Activated CD8-positive, alpha-beta memory T cell treated with anti-CD3 and anti-CD28 coated beads for 1 hour (primary cell): ENCODE measurements at places on chromosomes 11 and 22.

DNA sequence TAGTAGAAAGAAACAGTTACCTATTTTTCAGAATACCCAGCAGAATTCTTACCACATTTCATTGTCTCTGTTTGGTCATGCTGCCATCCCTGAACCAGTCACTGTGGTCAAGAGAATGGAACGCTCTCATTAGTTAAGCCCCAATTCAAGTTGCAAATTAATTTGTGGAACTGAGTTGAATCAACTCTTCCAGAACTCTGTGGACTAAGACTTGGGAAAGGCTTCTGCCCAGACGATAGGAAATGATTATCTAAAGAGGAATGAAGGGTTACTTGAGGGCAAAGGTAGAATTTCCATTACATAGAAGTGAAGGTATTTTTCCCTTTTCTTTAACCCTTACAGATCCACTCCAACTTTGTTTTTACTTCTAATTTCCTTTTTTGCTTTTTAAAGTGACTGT lies 286.4 kb downstream of the DYNC2H1 start:
- no peak for DNase-seq

DNA sequence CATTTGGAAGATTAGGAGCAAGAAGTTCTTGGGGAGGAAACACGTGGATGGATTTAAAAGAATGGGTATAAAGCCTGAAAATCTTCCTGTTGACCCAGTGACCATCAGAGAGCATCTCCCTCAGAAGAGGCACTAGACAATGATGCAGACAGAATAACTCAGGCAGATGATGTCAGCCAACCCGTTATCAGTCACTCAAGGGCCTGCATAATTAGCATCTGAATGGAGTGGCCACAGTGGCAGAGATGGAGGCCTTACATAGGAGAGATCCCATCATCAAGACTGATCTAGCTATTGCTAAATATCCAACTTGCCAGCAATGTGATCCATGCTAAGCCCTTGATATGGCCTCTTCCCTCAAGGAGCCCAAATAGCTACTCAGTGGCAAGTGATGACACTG lies 70.7 kb upstream of the CD82 start:
- DNase-seq = no peak

DNA sequence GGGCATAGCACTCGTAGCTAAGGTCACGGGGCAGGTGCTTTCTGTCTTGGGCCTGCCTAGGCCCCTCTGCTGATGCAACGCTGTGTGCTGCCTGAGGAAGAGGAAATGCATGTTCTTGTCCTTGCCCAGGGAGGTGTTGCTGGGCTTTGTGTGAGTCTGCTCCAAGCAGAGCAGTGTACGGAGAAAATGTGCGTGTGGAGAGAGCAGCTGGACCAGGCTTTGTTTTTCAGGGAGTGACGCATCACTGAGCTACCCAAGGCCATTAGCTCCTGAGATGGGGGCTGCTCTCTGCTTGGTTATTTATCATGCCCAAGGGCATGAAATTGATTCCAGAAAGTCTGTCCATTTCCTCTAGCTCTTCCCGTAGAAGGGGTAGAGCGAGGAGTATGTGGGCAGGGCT lies 82.9 kb upstream of the THY1 start:
- no peak for DNase-seq

DNA sequence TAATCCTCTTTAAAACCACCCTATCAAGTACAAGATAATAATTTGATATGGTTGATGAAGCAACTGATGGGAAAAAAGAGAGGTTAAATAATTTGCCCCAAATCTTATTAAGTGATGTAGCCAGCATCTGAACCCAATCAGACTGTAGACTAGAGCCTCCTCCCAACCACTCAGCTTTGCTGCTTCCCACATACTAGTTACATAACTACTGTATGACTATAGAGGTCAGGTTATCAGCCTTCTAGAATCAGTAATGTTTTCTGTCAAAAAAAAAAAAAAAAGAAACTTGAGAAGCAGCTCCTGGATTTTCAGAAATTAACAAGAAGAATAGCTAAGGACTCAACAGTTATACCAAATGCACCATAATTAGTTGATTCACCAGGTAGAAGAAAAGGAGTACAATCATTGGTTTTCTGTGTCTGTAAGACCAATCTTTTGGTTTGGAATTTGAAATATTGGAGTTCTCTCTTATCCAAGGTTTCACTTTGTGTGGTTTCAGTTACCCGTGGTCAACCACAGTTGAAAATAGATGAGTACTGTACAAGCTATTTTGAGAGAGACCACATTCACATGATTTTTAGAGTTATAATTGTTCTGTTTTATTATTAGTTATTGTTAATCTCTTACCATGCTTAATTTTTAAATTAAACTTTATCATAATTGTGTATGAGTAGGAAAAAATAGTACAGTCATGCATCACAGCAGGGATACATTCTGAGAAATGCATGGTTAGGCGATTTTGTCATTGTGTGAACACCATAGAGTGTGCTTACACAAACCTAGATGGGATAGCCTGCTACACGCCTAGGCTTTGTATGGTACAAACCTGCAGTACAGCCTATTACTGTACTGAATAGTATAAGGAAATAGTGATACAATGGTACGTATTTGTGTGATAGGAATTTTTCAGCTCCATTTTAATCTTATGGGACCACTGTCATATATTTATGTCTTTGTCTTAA lies 72.2 kb downstream of the PDHX start:
- DNase-seq = no peak

DNA sequence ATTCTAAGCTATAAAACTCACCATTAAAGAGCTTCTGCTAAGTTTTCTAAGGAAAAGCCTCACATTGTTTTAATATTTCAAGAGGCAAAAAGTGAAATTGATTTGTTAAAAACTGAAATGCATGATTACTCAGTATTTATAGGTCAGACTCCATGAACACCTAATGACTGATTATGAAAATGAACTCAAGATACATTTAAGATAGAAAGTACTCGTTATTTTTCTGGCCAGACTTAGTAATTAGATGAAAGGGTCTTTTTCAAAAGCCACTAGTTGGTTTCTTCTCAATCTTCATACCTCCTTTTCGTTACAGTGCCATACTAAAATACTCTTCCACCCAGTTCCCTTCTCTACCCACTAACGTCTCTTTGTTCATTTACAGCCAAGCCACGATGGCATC lies 56.3 kb downstream of the VSIG10L2 start:
- no peak for DNase-seq

DNA sequence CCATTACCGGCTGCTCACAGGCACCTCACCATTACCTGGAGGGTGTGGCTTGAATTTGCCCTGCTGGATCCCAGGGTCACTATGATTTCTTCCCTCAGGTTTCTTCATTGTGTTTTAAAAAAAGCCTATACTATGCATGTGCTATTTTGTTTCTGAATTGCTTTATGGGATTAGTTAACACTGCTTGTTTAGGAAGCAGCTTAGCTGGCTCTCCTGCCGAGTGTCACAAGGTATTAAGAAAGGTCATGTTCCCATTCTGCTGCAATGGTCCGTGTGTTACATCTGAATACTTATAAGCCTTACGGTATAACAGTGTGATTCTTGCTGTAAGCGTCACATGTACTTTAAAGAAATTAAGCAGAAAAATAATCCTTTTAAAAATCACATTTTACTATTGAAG lies 380.6 kb upstream of the B3GAT1 start:
- no peak for DNase-seq

GRCh38 chr11:68146704-68147474 lies 25.7 kb upstream of the CHKA start:
- no peak for DNase-seq

GRCh38 chr11:67612751-67613150 lies 6.0 kb downstream of the NDUFV1 start:
- no peak for DNase-seq

DNA sequence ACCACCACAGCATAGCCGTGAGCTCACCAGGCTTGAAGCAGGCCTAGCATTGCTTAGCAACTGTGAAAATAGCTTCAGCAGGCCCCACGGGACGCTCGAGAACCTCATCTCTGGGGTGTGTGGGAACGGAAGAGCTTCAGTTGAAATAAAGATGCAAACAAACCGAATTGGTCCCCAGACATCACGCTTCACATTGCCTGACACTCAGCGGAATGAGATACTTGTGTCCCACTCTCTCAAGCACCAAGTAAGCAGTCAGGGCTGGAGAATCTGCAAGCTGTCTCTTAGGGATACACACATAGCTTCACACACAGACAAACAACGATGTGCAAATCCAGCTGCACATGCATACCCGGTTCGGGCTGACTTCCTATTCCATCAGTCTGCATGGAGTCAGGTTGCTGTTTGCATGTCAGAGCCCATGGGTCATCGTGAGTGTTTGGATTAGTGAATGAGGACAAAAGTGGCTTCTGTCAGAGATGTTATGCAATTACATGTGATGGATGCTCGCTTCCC lies 205.7 kb downstream of the SNX19 start:
- no peak for DNase-seq

DNA sequence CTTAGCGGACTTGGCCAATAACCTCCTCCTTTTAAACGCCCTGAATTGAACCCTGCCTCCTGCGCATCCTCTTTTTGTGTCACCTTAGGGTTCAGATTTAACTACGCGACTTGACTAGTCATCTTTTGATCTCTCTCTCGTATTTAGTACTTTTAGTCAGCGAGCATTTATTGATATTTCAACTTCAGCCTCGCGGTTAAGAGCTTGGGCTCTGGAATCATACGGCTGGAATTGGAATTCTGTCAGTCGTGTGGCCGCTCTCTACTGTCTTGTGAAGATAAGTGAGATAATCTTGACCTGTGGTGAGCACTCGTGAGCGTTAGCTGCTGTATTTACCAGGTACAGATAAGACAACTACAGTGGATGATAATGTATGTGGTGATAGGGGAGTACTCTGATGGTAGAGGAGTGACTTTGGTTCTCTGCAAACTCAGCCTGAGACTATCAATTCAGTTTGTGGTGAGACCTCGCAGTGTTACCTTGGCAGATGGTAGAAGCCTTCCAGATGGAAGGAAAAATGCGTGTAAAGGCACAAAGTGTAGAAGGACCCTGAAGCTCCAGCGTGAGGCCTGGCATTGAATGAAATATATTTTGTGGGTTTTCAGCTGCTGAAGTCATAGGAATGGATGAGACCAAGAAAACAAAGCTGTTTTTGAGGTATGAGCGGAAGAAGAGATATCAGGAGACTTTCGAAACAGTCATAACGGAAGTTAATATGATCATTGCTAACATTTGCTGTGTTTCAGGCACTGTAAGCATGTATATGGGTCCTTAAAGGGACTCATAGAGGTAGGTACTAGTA lies 682 bp downstream of the ATM start:
- no peak for DNase-seq

DNA sequence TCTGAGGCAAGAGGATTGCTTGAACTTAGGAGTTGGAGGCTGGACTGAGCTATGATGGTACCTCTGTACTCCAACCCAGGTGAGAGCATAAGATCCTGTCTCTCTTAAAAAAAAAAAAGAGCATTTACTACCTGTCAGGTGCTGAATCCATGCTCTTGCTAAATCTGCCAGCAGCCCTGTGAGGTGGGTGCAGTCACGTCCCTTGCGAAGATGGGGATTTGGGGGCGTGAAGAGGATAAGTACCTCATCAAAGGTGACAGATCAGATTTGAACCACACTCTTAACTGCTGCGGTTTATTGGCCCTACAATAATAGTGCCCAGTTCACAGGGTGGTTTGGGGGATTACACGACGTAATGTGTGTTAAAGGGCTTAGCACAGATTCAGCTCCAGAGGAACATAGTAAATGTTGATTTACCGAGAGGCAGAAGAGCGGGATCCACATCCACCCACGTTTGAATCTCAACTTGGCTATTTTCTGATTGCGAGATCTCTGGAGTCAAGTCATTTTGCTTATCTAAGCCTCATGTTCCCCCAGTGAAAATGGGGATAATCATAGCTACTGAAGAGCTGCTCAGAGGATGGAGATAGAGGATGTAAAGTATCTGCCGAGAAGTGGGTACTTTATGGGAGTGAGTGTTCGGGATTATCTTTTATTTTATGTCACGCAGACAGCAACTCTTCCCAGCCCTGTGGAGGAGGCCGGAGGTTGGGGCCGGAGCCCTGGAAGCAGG lies 28.1 kb upstream of the LRRC10B start:
- DNase-seq = no peak

DNA sequence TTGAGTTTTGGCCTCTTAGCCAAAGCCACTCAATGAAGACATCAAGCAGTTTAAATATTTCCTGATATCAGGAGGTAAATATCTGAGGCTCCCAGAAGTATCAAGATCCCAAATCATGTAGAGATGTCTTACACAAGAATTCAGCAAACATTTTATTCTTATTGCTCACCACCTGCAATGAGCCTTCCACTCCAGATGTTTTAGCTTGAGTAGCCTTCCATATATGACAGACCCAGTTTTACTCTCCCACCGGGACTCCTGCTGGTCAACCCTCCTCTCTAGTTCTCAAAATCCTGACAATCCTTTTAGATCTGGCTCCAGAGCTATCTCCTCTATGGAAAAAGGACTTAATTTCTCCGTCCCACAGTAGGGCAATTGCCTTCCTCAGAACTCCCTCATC lies 404.4 kb downstream of the KCNA4 start:
- no peak for DNase-seq
